ENCODE measurements at places on chromosomes 1 and 21.

GRCh38 chr1:1847061-1847850 lies 43.6 kb downstream of the GNB1 start:
- no peak for DNase-seq

DNA sequence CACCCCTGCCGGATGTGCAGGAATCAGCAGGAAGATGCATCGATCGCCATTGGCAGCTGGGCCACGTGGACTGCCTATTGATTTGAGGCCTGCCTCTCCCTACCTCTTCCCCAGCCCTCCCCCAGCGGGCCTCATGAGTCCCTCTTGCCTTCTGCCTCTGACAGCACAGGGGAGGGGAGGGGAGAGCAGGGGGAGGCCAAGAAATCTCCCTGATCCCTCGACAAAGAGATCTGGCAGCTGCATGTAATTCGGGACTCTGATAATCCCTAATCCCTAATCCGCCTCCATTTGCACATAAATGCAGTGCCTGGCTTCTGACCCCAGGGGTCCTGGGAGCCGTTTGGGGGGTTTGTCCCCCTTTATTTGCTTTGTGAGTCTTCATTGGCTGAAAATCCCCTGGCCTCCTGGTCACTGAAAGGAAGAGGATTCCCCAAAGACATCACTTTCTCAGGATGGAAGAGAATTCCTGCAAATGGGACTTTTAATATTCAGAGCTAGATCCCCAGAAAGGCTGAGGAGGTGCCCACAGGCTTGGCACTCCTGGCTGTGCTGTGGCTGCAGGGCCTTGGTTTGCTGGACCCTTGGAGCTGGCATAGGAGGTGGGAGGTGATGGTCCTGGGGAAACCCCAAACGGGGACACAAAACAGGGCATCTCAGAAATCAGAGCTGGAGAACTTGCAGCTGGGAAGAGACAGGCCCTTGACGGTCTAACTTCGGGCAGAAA lies 239.4 kb upstream of the POU3F1 start:
- DNase-seq, result no peak

DNA sequence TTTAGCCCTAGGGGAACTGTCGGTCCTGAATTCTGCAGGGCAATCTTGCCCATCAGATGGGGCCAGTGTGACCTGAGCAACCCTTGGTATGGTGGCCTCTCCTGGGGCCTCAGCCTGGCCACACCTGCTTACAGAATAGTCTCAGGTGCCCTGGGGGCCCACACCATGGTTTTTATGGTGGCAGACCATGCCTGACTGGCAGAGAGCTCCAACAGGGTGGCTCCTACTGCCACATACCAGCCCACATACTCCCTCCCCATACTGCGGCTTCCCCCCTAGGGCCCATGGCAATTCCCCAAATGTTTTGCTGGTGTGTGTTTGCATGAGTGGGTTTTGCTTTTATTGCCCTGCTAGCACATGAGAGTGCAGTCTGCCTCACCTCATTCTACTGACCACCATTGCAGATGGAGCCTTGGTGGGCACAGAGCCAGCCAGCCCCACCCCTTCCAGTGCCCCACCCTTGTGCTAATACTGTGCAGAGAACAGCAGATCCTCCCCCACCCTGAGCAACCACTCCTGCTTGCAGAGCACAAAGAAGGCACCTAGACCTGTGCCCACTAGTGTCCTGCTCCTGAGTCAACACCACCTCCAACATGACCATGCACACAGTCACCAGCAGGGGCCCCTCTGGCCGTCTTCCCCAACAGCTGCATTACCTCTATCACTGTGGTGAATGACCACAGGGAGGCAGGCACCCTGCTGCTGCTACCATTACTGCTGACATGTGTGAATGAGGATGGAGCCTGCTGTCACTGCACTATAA lies 86.8 kb downstream of the GDAP2 start:
- DNase-seq, result no peak

DNA sequence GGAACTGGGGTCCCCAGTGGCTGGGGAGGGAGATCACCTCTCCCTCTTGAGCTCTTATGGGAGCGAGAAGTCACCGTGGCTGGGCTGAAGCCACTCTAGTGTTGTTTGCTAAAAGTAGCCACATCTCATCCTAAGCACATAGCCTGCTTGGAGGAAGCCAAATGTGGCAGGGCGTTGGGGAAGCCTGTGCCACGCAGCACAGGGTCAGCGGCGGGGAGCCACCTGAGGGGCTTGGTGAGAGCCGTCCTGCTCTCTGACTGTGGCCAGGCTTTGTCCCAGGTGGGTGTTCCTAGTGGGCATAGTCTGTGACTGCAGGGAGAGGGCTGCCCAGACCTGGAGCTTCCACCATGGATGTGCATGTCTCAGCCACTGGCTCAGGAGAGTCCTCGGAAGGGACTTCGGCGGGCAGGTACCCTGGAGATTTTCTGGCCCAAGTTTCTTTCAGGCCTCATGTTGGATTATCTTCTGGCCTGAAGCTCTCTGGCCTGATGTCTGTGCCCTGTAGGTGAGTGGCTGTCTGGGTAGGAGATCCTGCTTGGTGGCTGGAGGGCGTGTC lies 38.9 kb downstream of the MORN1 start:
- DNase-seq, result no peak
